ENCODE measurements at places on chromosomes 3 and 15.

DNA sequence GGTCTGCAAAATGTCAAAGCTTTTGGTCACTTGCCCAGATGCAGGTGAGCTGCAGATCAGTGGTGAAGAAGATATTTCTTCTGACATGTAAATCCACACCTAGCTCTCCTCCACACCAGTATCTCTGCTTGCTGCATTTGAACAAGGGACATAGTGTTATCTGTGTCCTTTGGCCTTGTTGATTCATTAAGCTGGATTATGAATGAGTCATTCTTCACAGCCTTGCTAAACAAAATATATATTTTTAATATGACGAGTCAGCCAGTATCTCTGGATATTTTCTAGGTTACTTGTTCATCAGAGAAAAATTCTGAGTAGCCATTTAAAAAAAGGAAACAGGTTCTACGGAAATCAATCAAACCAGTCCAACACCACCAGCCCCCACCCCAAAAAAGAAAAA lies 190.6 kb upstream of the ADAMTS9 start:
- no peak for DNase-seq

- DNase-seq, result no peak
Measured at GRCh38 chr3:147197739-147198138, 208.6 kb downstream of the ZIC4 start.

- peak; percentile 22 for DNase-seq
Measured at GRCh38 chr15:43776101-43776717, 557 bp downstream of the ELL3 start.

DNA sequence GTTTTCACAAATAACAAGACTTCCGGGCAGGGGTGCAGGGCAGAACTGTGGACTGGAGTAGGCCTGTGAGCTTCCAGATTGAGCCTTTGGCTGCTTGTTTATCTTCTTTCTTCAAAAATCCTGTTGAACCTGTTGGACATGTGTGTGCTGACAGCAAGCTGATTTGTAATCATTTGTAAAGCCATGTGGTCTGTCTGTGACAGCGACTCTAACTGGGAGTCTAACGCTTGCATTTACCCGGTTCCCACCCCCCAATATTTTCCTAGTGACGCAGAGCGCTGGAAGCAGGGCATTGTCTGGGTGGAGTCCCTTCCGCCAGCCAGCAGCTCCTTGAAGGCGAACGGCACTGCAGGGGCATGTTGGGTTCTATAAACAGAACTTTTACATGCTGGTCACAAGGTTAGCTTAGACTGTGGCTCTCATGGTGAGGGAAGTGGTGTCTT lies 85.7 kb upstream of the MYZAP start:
- no peak for DNase-seq

GRCh38 chr15:77027697-77028450 lies 32.9 kb downstream of the PSTPIP1 start:
- DNase-seq, result peak; percentile 0

- peak; percentile 91 for DNase-seq
Measured at GRCh38 chr3:4980229-4981203, 1.3 kb downstream of the BHLHE40 start.

GRCh38 chr3:120182613-120183511 lies 88.6 kb upstream of the GSK3B start:
- DNase-seq, result no peak

DNA sequence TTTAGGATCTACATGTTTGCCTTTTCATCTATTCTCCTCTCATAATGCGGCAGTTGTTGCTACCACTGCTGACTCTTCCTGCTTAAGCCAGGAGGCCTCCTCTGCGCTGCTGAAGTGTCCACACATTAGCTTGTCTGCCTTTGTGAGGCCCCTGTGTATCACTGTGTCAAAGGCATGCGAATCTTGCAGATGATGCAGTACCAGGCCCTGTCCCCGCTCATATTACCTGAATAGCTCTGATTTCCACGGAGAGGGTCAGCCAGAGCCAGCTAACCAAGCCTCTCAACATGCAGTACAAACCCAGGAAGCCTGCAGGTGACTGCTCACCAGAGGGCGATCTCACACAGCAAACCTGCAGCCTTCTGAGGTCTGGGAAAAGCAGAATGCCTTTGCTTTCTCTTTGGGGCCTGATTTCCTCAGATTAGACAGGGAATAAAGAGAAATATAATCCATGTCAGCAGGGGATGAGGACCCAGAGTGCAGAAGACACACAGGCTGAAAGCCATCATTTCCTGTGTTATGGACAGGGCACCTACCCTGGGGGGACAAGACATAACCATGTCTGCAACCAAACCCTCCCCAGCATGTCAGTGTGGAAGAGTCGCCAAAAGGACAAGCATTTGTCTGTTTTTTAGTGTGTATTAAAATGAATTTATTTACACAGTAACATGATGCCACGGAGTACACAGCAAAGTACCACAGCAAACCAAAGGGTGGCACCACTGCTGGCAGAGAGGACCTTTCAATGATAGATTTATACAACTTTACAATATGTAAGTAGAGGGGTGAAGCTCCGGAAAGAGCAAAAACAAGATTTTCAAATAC lies 36.8 kb upstream of the TSPAN3 start:
- peak; percentile 16 for DNase-seq

- DNase-seq, result no peak
Measured at GRCh38 chr3:168220556-168220955, 124.8 kb upstream of the GOLIM4 start.

- no peak for DNase-seq
Measured at GRCh38 chr3:40864915-40865314, 334.4 kb upstream of the CTNNB1 start.

GRCh38 chr15:29934251-29934650 lies 112.0 kb upstream of the TJP1 start:
- no peak for DNase-seq

DNA sequence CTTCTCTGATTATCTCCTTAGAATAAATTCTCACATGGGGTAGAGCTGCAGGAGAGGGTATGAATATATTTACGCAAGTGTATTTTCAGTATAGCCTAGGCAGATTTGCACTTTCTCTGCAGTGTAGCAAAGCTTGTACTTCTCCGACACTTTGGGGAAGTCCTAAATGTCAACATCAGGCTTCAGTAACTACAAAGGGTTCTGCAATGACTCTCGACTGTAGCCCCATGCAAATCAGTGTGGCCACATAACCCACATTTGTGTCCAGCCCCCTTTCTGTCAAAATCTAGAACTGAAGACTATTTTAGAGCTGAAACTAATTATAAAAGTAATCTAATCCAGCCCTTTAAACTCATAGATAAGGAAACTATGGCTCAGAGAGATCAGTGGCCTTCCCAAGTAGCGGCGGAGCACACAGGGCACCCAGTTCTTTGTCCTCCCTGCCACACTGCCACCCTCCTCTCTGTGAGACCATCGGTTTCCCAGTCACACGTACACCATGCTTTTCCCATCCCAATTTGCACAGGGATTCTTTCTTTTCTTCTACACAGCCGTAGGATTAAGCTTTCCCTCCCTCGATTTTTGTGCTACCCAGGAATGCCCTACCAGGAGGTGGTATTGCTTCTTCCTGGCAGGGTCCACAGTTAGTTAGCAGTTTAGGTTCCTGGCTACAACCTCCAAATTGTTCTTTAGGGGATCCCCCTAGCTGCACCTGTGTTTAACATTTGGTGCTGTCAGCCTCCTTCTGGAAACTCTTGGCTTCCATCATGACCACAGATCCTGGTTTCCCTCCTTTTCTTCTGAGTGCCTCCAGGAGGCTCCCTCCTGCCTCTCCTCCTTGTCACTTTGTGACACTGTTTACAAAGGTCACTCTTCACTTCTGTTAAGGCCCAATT lies 22.9 kb downstream of the MRAS start:
- DNase-seq, result no peak

GRCh38 chr15:44193651-44194322 lies 1.3 kb downstream of the FRMD5 start:
- no peak for DNase-seq

DNA sequence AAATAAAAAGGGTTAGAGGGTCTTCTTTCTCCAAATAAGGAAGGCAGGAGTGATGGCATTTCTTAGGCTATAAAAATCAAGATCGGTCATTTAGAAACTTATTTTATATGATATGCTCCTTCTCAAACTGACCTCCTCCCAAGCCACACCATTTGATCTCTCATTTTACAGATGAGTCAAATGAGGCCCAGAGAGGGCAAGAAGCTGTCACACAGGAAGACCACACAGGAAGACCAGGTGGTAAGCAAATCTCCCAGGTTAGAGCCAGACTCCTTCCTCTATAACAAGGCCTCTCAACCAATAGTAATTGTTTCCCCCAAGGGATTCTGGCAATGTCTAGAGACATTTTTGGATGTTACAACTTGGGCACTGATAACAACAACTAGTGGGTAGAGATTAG lies 13.8 kb downstream of the TLE3 start:
- no peak for DNase-seq

DNA sequence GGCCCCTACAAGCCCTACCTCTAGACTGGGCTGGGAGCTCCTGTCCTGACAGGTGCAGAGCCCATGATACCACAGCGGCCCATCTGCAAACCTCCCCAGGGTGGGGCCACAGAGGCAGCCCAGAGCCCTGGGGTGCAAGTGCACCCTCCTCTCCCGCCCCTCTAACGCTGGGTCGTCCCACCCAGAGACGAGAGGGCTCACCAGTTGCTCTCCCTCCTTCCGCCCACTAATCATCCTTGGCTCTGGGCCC lies 742 bp downstream of the TNK2 start:
- no peak for DNase-seq

DNA sequence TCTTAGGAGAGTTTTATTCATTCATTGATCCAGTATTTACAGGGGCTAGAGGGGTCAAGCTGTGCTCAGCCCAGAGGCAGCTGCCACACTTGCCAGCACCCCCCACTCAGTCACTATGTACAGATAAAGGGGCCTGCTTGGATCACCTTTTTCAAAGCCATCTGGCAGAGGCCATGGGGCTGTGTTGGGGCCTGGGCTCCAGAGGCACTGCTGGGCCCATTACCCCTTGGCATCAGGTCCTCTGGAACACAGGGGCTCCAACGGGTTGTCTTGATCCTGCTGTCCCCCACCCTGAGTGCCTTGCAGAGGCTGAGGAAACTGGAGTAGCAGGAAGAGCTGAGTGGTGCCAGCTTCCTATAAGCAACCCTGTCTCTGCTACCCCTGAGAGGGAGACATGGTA lies 43.9 kb downstream of the SEMA3G start:
- no peak for DNase-seq

GRCh38 chr3:10389995-10390394 lies 69.1 kb upstream of the SEC13 start:
- DNase-seq, result no peak

- no peak for DNase-seq
Measured at GRCh38 chr3:60131618-60132017, 1081.8 kb upstream of the CFAP20DC start.

GRCh38 chr3:191440532-191440931 lies 20.4 kb upstream of the PYDC2 start:
- DNase-seq, result no peak

GRCh38 chr15:75134748-75135147 lies 66.9 kb upstream of the C15orf39 start:
- DNase-seq, result no peak

GRCh38 chr3:130854208-130854864 lies 39.5 kb upstream of the ATP2C1 start:
- no peak for DNase-seq
